ENCODE measurements at places on chromosomes 5 and 9.

- DNase-seq: no peak
Measured at GRCh38 chr5:150622157-150622556, 18.3 kb upstream of the SYNPO start.

DNA sequence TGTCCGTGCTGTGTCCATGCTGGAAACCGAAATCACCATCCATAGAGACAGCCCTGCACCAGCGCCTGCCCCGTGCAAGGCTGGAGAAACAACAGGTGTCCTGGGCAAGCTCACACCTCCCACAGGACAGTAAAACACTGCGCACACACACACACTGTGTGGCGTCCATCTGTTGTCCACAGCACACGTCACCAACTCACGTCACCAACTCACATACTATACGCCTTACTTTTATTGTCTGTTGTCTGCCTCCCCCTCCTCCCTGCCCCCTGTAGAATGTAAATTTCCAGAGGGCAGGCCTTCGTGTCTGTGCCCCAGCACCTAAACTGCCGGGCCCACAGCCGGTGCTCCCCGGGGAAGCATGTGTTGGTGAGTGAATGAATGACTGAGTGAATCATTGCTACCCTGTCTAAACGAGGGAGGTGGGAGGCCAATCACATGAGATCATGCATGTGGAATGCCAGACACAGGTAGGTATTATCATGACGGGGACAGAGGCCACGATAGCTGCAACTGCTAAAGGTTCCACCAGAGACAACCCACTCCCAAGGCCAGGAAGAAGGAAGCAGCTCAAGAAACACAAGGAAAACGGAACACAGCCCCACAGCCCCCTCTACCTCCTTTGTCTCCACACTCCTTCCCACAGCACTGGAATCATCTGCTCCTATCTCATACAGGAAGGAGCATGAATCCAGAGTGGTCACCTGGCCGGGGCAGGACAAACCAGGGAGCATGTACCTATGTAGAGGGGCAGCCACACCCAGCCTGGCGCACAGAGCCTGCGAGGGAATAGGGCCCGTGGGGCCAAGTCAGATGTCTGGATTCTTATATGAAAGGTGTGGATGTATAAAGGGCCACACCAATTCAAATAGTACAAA is 41.9 kb downstream of the STK10 start:
- no peak for DNase-seq

- DNase-seq: no peak
Measured at GRCh38 chr5:10668697-10669096, 92.3 kb downstream of the DAP start.

- DNase-seq: no peak
Measured at GRCh38 chr5:32955814-32956213, 244.7 kb downstream of the NPR3 start.

- DNase-seq: no peak
Measured at GRCh38 chr5:39266442-39266841, 47.1 kb upstream of the FYB1 start.

Measured in thyroid gland (tissue), 4 donors.